ENCODE measurements at places on chromosomes 3 and 15.

- no peak for DNase-seq
Observed at GRCh38 chr3:124116906-124117305, 125.0 kb upstream of the ROPN1 start.

DNA sequence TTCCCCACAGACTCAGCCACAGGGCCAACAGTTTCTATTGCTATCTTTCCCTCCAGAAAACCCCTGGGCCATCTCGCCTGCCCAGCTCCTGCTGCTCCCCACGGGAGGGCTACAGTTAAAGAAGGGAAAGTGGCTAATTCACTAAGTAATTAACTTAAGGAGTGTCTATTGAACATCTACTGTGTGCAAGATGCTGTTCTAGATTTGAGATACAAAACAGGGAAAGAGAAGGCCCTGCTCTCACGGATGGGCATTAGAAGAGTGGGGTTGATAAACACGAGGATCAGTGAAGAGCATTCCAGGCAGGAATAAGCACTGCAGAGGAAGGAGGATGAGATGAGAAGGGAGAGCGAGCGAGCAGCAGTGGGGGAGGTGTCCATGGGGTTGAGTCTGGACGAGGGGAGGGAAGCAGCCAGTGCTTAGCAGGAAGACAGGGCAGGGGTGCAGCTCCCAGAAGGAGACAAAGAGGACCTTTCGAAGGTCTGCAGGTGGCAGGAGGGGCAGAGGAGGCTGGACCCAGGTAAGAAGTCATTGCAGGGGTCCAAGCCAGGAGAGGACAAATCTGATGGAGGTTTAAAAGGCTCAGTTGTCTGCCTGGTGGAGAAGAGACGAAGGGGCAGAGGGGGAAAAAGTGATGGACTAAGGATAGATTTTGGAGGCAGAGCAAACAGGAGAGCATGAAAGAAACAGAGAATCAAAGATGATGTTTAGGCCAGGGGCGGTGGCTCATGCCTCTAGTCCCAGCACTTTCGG, 64.7 kb downstream of the KLF15 start:
- no peak for DNase-seq

- no peak for DNase-seq
Observed at GRCh38 chr3:14216257-14217048, 37.8 kb downstream of the LSM3 start.

DNA sequence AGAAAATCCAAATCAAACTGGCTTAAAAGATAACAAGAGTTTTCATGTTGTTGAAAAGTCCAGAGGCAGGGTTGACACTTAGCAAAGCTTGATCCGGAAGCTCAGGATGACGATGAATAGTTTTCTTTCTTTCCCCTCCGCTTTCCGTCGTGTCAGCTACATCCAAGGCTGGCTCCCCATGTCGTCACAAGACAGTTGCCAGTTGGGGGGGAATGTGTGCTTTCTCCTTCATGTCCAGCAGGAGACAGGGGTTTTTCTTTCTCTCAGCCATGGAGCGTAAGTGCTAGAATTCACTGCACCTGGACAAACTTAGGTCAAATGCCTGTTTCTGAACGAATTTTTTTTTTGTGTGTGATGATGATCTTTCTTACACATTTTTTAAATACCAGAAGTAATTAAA, 273.8 kb upstream of the RGMA start:
- no peak for DNase-seq

DNA sequence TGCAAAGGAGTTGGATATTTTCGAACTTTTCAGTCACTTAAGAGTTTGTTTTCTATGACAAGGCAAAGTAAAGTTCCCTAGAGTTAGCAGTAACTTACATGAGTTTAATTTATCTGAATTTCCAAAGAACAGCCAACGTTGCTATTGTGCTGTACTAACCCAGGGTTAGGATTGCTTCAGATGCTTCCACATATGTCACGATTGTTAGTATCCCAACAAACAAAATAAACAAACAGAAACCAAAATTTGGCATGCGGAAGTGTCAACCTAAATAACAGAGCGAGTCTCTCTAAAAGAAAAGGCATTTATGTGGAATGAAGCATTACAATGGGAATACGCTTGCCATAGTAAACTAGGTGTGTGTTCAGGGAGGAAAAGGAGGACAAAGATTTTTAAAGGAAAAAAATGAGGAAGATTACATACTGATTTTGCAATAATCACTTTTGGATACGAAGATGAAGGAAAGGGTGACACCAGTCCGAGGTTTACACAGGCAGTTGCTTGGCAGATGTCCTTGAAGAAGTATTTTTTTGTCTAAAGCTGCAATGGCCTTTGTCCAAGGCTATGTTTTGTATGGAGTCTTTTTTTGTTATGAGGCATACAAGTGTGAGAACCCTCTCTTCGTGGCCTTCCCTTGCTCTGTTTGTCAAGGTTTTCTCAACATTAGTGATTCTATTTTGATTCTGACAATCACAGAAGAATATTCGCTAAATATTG, 267.9 kb downstream of the GABRG3 start:
- no peak for DNase-seq

DNA sequence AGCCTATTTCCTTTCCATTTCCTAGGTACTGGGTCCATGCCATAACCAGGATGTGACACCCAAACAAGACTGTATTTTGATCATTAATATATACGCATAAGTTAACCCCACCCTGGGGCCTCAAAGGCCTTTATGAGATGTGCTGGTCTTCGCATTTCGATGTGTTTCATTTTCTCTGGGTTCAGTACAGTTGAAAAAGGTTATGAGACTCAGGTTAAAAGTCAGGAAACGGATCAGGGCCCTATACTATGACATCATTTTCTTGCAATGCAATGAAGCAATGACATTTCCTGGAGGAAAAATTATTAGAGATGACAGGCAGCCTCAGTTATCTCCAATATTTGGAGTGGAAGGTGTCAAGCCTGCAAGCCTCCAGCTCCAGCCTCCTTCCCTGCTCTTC, 31.7 kb downstream of the TMEM212 start:
- no peak for DNase-seq

GRCh38 chr3:64460141-64460730, 227.6 kb downstream of the ADAMTS9 start:
- no peak for DNase-seq

- DNase-seq: no peak
Observed at GRCh38 chr3:31284776-31285175, 247.9 kb upstream of the STT3B start.

DNA sequence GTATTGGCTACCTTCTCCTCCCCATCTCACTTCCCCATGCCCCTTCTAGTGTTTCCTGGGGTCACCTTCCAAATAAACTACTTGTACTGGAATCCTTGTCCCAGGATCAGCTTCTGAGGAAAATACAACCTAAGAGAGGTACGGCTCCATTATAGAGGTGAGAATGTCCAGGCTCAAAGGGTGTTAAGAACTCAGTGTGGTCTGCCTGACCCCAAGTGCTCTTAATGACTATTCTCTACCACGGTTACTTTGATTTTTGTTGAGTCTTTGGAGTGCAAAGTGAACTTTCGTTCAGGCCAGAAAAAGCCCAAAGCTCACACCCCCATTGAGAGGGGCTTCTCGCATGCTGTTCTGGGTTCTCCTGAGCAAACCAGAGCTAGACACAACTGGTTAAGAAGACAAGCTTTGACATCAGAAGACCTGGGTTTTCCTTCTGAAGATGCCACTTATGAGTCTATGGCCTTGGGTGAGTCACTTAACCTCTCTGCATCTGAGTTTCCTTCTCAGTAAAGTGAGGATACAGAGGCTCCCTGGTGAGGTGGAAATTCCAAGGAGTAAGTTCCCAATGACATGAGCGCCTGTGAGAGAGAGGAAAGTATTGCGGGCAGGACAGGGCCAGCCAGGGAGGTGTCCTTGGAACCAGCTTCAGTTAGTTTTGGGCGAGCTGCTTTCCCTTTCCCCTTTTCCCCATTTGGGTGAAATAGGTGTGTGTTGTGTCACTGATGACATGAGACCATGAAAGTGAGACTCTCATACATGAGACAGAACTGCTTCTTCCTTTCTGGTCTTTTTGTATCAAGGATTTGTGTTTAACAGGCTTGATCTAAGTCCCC, 475.0 kb upstream of the PROK2 start:
- no peak for DNase-seq

DNA sequence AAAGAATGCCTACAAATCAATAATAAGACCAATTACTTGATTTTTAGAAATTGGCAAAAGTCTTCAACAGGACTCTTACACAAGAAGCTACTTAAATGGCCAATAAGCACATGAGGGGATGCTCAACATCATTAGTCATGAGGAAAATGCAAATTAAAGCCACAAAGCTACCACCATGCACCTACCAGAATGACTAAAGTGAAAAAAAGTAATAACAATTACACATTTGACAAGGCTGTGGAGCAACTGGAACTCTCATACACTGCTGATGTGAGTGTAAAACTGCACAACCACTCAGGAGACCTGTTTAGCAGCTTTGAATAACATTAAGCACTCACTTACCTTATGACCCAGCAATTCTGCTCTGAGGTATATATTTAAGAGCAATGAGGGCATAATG, 68.4 kb downstream of the PPCDC start:
- no peak for DNase-seq

- no peak for DNase-seq
Observed at GRCh38 chr3:172905451-172905850, 154.9 kb downstream of the ECT2 start.

GRCh38 chr3:45607790-45608189, 13.2 kb downstream of the LIMD1 start:
- DNase-seq: no peak

GRCh38 chr15:73956743-73957135, 30.5 kb downstream of the LOXL1 start:
- no peak for DNase-seq

- DNase-seq: no peak
Observed at GRCh38 chr3:111519178-111519855, 22.7 kb upstream of the CD96 start.
